ENCODE measurements at places on chromosomes 2 and 18.

GRCh38 chr2:137865954-137866540 is 98.2 kb upstream of the HNMT start:
- DNase-seq = peak; percentile 23

DNA sequence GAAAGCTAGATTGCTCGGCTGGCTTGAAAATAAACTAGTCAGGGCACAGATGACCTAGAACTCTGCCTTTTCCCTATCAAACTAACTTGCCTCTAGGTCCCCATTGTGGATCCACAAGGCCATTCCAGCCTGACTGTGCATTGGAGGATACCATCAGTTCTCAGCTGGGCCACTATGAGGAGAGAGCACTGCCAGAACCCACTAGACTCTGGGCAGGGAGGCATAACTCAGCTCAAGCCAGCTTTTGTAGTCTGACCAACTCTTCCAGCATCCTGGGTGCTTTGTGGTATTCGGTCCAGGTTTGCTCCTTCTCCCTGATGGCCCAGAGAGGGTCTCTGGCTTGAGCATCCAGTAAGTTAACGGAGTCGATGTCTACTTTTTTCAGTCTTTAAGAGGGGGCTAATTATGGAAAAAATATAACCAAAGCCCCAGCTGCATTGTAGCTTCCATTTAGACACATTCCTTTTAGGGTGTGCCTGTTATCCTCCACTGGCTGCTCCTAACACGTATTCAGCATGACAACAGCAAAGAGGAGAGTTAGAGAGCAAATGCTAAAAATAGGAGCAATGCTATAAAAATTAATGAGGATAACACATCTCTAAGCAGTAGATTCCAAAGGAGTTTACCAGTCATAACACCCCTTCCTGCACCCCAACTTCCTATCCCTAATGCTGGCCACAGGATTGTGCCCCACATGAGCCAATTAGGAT is 15.2 kb downstream of the GKN2 start:
- DNase-seq = no peak

GRCh38 chr2:41720331-41721251 is 327.2 kb upstream of the PKDCC start:
- no peak for DNase-seq

GRCh38 chr2:62287899-62288880 is 92.3 kb downstream of the B3GNT2 start:
- peak; percentile 29 for DNase-seq

Data from stimulated activated CD4-positive, alpha-beta T cell treated with anti-CD3 and anti-CD28 coated beads, Interleukin-2, amount 100 ng/mL, for 48 hours (primary cell).